ENCODE measurements at places on chromosomes 1 and 21.

DNA sequence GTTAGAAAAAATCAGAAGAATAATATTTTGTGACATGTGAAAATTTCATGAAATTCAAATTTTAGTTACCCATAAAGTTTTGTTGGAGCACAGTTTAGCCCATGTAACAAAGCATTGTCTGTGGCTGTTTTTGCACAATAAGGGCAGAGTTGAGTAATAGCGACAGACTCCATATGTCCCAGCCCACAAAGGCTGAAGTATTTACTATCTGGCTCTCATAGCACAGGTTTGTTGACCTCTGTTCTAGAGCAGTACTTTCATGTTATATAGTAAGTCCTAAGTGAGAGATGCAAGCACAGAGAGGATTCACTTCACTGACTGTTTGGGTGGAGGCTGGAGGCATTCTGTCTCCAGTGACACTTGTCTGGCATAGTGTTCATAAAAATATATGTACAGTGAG lies 6.8 kb downstream of the LAMC1 start:
- no peak for DNase-seq

- peak; percentile 20 for DNase-seq
Measured at GRCh38 chr1:160522622-160523345, at the start of gene SLAMF6. Gene SLAMF6 (minus strand): TSS chr1:160523255. CDS start chr1:160523192, 63 bp downstream.

- no peak for DNase-seq
Measured at GRCh38 chr1:243323491-243323890, 67.7 kb downstream of the SDCCAG8 start.

DNA sequence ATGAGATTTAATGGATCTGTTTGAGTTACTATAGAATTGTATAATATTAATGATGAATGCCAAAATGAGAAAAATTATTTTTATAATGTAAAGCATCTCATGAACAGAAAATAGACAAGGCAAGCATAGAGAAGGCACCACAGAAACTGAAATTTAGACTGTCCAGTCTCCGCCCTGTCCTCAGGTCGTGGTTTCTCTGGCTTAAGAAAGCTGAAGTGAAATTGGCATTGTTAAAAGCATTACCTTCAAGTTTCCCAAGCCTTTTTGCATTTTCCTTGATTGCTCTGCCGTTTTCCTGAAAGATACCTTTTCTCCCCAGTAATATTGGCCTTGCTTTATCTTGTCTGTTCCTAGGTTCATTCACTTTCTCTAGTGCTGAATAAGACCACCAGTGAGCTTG lies 58.0 kb downstream of the VPS13D start:
- no peak for DNase-seq

- DNase-seq: no peak
Measured at GRCh38 chr1:27145934-27146354, 9.0 kb downstream of the SLC9A1 start.

DNA sequence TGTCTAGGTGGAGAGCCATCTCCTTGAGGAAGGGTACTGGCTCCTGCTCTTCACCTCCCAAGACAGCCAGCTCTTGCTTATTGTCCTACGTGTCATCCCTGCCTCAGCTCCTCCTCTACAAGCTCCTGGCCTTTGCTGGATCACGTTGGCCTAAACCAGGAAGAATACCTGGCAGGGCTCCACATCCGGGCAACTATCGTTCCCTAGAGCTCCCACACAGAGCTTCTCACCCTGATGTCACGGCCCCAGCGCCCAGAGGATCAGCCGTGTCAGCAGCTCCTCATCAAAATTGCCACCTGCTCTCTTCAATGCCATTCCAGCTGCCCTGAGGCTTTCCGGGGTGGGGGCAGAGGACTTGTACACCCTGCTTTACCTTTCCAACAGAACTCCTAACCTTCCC lies 1.9 kb upstream of the TPM3 start:
- DNase-seq: no peak

GRCh38 chr1:200669314-200670241 lies at the start of gene DDX59:
Gene DDX59 (minus strand): TSS chr1:200669907. CDS start chr1:200666740, 3,167 bp downstream.
- DNase-seq: peak; percentile 96

DNA sequence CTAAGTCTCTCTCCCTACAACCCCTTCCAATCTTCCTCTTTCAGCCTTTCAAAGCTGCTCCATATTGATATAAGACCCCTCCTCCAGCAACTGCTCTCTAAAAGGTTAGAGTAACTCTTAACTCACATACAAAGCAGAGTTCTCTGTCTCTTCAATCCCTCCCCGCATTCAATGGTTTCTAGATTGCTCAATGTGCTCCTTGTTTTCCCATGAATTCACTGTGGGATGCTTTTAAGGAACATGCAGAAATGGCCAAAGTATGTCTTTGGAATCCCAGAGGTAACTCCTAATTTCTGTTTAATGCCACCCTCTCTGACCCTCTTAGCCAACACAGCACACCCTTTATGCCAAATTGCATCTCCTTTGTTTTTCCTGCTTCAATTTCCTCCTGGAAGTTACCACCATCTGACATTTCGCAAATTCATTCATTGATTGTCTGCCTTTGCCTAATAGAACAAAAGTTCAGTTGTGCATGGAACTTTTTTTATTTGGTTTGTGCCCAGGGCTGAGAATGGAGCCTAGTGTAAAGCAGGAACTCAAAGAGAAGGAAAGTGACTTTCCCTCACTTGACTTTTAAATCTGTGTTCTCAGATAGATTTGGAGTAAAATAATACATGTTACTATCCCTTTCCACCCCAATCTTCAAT lies 172.7 kb upstream of the C8B start:
- DNase-seq: no peak

- no peak for DNase-seq
Measured at GRCh38 chr1:64265141-64265540, 61.7 kb downstream of the UBE2U start.

- DNase-seq: no peak
Measured at GRCh38 chr1:26257222-26257621, 22.7 kb upstream of the SH3BGRL3 start.

GRCh38 chr1:48688102-48688760 lies 88.5 kb downstream of the BEND5 start:
- no peak for DNase-seq

GRCh38 chr1:67566803-67567377 lies 118.1 kb upstream of the GADD45A start:
- DNase-seq: no peak

DNA sequence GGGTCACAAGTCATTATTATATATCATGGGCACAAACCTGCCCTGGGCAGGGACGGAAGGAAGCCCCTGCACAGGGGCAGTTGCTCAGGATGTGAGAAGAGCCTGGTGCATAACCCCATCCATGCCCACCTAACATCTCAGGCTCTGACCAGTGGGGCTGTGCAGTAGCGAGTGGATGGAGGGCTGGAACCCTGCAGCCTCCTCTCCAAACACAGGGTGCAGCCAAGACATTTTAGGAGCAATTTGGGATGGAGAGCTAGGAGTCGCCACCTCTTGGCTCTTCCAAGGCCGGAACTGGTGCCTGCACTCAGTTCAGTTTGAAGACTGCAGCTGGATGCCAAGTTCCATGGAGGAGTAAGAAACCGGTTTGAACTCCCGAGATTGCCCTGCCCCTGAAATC lies 2.8 kb downstream of the MX1 start:
- DNase-seq: no peak

DNA sequence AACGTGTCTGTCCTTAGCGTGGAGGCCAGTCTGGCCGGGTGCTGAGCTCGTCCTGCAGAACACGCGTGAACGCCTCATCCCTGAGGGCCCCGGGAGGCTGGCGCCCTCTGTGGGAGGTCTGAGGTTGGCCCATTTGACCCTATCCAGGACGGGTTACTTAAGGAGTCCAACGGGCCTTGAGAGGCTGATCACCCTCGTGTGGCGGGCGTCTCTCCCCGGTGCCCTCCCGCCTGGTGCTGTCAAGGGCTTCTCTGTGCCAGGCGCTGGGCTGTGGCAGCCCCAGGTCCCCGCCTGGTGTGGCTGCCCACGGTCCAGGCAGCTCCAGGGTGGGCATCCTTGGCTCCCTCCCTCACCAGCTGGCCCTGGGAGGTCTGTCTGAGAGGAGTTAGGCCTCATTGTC lies 9.7 kb downstream of the SKI start:
- no peak for DNase-seq

DNA sequence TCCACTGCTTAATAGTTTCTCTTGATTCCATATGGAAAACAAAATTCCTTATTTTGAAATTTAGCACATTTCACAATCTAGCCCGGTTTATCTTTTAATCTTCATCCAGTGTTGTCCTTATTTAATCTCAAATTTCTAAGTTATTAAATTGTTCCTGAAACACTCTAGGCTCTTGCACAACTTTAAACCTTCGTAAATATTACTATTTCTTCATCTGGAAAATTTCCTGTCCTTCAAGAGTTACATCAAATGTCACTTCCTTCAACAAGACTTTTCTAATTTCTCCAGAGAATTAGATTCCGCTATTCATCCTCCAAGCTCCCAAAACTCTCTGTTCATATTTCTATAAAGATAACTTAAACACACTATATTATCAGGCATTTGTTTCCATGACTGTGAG lies 6.5 kb downstream of the FMO5 start:
- no peak for DNase-seq

DNA sequence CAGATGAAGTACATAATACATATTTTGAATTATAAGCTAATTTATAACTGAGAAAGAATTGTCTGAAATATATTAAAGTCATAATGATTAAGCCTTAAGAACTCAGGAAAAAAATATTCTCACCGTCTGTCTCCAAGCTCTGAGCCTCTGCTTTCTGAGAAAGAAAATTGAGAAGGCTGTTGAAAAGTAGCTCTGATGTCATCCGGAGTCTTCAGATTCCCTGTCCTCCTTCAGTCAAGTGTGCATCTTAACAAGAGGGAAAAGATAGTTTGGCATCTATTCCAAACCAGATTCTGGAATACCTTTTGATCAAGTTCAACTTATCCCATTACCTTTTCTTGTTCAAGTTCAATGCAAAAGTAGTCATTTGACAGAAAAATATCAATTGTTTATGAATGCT lies 50.6 kb downstream of the NRIP1 start:
- no peak for DNase-seq

- DNase-seq: peak; percentile 51
Measured at GRCh38 chr1:201450721-201451291, 18.2 kb downstream of the PHLDA3 start.

Measured in GDM1 (cell line).